D341Med (cell line): ENCODE measurements at places on chromosomes 12 and 14.

DNA sequence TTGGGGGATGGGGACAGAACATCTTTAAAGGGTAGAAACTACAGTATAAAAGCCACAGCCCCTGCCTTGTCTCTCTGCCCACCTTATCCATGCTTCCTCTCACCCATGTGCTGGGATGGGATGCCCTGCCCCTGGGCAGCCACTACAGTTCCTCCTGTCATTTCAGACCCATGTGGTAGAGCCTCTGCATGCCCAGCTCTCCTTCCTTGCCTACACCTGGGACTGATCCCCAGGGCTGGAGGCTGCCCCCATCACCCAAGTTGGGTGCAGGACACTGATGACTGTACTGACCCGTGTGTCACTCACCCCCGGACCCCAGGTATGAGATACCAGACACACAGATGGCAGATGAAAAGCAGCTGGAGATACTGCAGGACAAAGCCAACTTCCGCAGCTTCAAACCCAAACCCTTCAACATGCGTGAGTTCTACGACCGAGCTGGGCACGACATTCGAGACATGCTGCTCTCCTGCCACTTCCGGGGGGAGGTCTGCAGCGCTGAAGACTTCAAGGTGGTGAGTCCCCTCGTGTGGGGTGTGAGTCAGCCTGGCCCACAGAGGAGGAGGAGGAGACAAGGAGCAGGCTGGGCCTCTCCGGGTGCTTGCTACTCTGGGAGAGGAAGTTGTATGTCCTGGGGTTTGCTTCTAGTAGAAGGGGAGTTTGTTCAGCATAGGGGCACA is 2.2 kb downstream of the ASIC1 start:
- no peak for DNase-seq

DNA sequence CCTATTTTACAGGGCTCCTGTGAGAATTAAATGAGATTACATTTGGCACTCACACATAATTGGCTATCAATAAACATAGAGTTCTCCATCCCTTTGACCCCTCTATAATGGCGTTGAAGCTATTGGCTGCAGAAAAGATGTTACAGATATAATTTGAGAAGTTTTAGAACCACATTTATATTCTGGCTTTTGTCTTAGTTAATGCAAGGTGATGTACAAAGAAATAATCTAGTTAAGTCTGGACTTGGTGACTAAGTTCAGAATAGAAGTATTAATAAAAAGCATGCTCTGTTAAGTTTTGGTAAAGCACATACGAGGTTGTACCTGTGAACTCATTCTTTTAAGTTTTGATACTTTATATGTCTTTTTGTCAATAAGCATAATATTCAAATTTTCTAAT is 187.1 kb upstream of the HMGA2 start:
- DNase-seq, result no peak

GRCh38 chr12:47742253-47742825 is 16.3 kb downstream of the RAPGEF3 start:
- DNase-seq, result peak; percentile 73

DNA sequence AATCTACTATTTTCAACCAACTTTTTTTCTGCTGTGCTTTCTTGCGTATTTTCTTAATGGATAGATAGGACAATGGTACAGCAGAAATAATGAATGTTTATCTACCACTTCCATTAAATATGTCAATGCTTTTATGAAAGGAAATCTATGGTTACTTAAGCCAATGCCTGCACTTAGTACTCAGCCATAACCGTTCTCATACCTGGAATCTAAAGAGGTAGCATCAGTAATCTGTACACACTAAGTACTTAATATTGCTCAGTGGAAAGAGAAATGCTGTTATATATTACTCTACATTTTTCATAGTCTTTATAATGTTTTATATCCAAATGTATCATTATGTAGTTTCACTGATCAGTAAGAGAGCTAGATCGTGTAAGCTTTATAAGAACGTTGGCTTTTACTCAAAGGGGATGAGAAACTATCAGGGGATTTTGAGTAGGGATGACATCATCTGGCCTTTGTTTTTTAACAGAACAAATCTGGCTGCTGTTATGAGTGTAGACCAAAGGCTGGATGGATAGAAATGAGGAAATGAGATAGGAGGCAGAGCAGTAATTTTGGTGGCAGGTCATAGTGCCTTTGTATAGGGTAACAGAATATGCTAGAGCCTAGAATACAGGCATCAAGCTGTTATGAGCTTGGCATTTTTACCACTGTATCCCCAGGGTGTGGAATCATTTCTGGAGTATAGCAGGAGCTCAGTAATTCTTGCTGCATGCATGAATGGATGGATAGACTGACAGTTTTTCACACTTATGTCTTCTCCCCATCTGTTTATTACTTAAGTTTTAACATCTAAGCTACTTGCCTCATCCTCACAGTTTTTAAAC is 34.0 kb downstream of the ALG10B start:
- no peak for DNase-seq

- no peak for DNase-seq
Observed at GRCh38 chr12:131915000-131915689, 13.9 kb upstream of the PUS1 start.

- DNase-seq, result no peak
Observed at GRCh38 chr12:128947209-128947608, 93.9 kb downstream of the GLT1D1 start.
